ENCODE measurements at places on chromosomes 4 and X.

- DNase-seq = no peak
These were observed 33.5 kb upstream of the DCX start for GRCh38 chrX:111445485-111445884.

GRCh38 chr4:41427931-41428600, 109.9 kb upstream of the LIMCH1 start:
- DNase-seq = no peak

DNA sequence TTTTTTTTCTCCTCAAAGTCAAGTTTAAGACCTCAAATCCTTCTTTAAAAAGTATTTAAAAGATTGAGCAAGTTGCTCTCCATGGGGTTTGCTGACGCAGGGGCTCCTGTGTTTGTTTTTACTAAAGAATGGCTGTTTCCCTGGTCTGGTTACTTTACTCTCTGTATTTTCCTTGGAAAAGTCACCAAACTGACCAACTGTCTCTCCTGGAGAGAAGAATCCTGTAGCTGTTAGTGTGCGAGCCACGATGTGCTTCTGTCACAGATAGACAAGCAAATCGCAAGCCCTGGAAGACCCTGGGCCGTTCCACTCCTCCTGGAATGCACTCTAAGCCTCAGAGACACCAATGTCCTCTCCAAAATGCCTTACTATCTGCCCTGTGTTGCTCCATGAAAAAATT, 212.1 kb downstream of the CHIC2 start:
- DNase-seq = no peak

DNA sequence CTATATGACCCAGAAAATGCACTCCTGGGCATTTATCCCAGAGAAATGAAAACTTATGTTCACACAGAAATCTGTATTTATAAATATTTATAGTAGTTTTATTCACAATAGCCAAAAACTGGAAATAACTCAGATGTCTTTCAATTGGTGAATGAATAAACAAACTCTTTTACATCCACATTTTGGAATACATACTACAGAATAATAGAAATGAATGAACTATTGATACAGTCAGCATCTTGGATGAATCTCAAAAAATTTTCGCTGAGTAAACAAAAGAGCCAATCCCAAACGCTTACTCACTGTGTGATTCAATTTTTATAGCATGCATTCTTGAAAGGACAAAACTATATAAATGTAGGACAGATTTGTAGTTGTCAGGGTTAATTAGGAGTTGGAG, 75.1 kb upstream of the HTR2C start:
- no peak for DNase-seq

- DNase-seq = no peak
These were observed 47.4 kb downstream of the TEX13A start for GRCh38 chrX:105173071-105173470.

GRCh38 chrX:14825851-14826250, 47.0 kb downstream of the FANCB start:
- DNase-seq = no peak

DNA sequence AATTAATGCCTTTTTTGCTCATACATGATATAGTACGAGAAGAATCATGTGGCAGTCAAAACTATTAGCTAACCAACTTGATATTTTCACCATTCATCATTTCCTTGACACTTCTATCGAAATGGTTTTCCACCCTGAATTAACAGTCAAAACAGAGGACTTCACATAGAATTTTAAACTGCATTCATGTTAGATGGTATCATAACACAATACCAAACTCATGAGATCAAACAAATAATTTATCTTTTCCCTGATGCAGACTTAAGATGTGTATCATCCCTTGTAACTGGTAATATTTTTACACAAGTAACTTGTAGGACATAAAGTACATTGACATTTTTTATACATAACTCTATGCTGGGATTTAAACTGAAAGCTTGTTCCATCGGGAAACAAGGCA, 18.2 kb upstream of the ANTXR2 start:
- no peak for DNase-seq

- DNase-seq = no peak
These were observed 59.3 kb upstream of the SOD3 start for GRCh38 chr4:24736066-24736465.

DNA sequence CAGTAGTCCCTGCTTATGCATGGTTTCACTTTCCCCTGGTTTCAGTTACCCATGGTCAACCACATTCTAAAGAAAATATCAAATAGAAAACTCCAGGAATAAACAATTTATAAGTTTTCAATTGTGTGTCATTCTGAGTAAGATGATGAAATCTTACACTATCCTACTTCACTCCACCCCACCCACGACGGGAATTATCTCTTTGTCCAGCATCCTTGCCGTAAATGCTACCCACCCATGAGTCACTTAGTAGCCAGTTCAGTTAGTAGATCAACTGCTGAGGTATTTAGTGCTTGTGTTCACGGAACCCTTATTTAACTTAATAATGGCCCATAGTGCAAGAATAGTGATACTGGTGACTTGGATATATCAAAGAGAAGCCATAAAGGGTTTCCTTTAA, 91.4 kb downstream of the KLHL13 start:
- no peak for DNase-seq

DNA sequence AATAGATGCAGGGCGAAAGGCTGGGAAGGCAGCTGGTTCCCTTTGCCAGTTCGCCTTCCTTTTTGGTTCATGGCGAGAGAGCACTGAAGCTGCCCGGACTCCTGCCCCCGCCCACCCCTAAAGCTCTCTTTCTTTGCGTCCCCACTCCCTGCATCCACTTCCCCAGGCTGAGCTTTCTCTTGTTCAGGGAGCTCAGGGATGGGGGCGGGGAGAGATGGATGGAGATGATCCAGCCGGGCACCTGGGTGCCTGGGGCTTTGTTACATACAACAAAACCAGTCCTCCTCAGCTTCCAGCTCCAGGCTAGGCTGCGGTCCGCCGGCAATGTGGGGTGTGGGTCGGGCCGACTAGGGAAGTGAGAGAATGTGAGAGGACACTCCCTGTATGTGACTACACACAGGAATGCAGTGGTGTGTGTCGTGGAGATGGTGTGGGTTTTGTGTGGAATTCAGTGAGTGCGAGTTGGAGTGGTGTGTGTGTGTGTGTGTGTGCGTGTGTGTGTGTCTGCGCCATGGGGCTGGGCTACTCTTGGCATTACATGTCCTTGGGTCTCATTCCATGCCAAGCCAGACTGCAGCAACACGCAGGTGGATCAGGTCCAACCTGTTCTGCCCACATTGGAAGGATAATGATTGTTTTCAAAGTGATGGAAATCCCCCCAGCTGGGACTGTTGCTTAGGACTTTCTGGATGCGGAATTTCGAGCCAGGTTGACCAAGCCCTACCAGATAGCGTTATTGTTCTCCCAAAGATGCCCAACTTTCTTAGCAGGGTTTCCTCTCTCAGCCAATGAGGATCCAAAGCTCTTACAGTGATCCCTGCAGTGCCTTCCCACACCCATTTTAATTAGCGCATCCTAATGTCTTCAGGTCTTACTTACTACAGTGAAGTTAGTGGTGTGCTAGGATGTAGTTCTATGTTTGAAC, 149.4 kb upstream of the CHRDL1 start:
- DNase-seq = no peak

GRCh38 chr4:141768954-141769353, 132.6 kb downstream of the IL15 start:
- DNase-seq = no peak

DNA sequence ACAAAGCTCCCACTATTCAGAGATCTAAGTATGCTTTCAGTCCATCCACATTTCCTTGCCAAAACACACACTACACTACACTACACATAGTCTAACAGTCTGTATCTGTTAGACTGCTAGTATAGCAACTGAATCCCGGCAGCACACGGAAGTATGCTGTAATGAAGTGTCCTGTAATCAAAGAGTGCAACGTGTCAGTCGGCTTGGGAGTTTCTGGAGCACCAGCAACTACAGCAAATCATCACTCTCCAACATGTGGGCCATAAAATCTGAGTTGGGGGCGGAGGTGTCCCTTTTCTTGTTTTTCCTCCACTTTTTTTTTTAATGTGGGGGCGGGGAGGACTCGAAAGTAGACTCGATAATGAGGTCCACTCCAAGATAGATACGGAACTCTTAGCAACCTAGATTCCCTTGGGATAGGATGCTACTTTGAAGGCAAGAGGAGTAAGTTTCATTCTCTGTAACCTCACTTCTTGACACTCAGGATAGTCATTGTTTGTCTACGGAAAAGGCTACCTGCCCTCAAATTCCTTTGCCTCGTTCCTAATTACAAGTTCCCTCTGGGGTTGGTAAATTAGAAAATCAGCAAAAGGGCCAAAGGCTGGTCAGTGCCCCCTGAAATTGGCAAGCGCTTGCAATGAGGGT, 722 bp downstream of the SLC10A7 start:
- DNase-seq = peak; percentile 21

DNA sequence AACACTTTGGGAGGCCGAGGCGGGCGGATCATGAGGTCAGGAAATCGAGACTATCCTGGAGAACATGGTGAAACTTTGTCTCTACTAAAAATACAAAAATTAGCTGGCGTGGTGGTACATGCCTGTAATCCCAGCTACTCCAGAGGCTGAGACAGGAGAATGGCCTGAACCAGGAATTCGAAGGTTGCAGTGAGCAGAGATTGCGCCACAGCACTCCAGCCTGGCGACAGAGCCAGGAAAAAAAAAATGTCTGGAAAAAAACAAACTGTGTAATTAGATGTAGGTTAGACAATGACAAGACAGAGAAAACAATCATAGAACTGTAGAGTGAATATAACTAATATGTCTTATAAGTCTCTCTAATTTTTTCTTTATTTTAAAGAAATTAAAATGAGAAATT, 1002.5 kb upstream of the LCORL start:
- DNase-seq = no peak

DNA sequence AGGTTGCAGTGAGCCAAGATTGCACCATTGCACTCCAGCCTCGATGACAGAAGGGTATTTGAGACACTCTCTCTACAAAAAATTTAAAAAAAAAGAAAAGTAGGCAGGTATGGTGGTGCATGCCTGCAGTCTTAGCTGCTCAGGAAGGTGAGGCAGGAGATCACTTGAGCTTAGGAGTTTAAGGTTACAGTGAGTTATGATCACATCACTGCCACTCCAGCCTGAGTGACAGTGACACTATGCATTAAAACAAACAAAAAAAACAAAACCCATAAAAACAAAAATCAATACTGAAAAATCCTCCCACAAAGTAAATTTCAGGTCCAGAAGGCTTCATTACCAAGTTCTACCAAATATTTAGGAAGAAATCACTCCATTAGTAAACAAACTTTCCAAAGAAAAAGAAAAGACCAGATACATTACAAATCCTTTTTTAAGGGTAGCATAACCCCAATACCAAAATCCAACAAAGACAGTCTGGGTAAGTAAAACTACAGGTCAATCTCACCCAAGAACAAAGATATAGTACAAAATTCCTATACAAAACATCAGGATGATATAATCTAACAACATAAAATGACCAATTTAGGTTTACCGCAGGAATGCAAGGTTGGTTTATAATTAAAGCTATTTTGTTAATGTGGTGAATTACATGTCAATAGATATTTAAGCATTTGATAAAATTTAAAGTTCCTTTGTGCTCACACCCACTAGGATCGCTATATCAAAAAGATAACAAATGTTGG, 11.7 kb downstream of the NELFA start:
- DNase-seq = no peak

- DNase-seq = no peak
These were observed 17.0 kb upstream of the AP1AR start for GRCh38 chr4:112214390-112215264.

- no peak for DNase-seq
These were observed 46.5 kb upstream of the SOD3 start for GRCh38 chr4:24748758-24749350.

- DNase-seq = no peak
These were observed 63.5 kb upstream of the WDR1 start for GRCh38 chr4:10179957-10180602.

- DNase-seq = no peak
These were observed 75.3 kb downstream of the SLIT2 start for GRCh38 chr4:20326977-20327376.

DNA sequence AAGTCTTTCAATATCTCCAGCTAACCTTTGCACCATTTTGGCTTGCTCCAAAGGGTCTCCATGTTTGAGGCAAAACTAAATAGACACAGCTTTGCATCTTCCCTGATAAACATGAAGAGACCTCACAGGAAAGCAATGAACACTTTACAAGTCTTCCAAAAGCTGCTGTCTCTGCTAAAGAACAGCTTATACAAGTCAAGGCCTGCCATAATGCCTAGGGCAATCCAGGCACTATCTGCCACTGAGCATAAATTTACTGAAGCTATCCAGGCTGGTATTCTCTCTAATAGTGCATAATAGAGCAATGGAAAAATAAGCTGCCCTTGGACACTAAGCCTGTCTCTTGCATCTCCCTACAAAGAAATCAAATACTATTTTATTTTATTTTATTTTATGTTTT, 60.1 kb upstream of the S100G start:
- no peak for DNase-seq

- no peak for DNase-seq
These were observed 68.5 kb downstream of the BMPR1B start for GRCh38 chr4:94826206-94826605.

- DNase-seq = no peak
These were observed 168.1 kb downstream of the FAT4 start for GRCh38 chr4:125482822-125483221.

DNA sequence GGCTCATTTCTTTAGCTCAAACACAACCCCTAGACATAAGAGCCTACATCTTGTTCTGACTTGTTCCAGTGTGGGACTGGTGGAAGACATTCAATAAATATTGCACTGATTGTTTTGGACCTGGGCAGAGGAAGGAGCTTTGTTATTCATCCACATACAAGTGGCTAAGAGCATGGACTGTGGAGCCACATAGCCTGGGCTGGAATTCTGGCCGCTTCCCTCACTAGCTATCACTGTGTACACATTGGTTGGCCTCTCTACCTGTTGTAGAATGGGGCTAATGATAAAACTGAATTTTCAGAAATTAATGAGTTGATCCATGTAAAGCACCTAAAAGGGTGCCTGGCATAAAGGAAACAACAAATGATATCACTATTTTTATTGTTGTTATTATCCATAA, 80.0 kb downstream of the ZNF674 start:
- no peak for DNase-seq

GRCh38 chr4:54096295-54096962, 3.5 kb upstream of the GSX2 start:
- no peak for DNase-seq

- DNase-seq = no peak
These were observed 139.7 kb upstream of the MAMLD1 start for GRCh38 chrX:150223176-150224015.

- DNase-seq = no peak
These were observed 212.0 kb upstream of the ARSJ start for GRCh38 chr4:114191496-114191895.

DNA sequence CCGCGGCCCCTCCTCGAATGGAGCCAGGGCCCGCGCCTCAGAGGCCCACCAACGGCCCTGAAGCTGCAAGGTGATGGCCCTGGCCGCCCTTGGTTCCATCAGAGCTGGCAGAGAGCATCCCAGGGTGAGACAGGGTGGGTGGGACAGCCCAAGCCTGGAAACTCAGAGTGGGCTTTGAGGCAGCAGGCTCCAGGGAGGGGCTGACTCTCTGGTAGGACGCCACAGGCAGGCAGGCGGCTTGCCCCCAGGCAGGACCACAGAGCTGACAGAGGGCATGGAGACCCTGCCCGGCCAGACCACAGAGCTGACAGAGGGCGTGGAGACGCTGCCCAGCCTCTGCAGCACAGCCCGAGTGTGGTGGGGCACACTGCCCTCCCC, 4.8 kb downstream of the MYL5 start:
- no peak for DNase-seq

GRCh38 chr4:94208918-94209317, 1.3 kb downstream of the SMARCAD1 start:
- DNase-seq = no peak

Data from naive thymus-derived CD4-positive, alpha-beta T cell (primary cell).